Adrenal gland (tissue), 19 donors: ENCODE measurements at places on chromosomes 13 and 19.
A peak's percentile ranks its signal among the peaks of the same experiment; 100 is the strongest.

- H3K4me3 ChIP-seq = no peak overlapping the region
- no peaks in the 10 kb centered on the region for H3K27me3 ChIP-seq
- H3K36me3 ChIP-seq = no peaks in the 10 kb centered on the region
- H3K27ac ChIP-seq = no peak overlapping the region
- H3K4me1 ChIP-seq = no peaks in the 10 kb centered on the region
Observed at GRCh38 chr19:8023371-8023770, 17.9 kb upstream of the ELAVL1 start.

DNA sequence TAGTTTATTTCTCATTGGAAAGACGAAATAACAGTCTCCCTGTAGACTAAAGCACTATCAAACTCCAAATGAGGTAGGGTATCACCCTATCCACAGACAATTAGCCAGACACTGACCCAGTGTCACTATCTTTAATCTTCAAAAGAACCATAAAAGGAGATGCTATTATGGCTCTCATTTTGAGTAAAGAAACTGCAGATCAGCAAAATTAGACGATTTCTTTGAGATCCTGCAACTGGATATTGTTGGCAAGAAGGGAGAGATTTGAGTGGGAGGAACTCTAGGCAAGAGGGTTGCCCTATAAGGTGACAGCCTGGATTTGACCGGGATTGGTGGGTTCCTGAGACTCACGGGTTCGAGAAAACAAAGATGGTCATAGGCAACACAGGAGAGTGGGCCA, 71.2 kb downstream of the PCDH9 start:
- no peaks in the 10 kb centered on the region for H3K27me3 ChIP-seq
- DNase-seq = no peak
- no peaks in the 10 kb centered on the region for H3K36me3 ChIP-seq
- no peaks in the 10 kb centered on the region for H3K4me1 ChIP-seq
- H3K4me3 ChIP-seq = no peak overlapping the region

DNA sequence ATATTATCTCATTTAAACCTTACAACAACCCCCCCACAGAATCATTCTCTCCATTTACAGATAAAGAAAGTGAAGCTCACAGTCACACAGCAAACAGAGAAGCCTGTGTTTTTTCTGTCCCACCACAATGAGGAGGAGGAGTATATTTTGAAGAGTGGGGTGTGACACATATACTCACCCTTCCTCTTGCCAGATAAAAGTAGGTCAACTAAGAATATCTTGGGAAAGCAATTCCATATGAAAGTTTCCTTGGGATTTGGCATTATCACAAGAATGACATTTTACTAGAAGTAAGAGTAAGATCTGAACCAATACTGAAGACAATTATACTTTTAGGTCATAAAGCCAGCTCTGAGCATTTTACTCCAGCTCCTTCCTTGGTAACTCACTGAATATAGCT, 287.5 kb upstream of the HTR2A start:
- DNase-seq = no peak
- no peak overlapping the region for H3K27ac ChIP-seq
- no peak overlapping the region for H3K4me3 ChIP-seq
- no peaks in the 10 kb centered on the region for H3K36me3 ChIP-seq
- H3K27me3 ChIP-seq = no peaks in the 10 kb centered on the region

GRCh38 chr19:17235971-17236777, 9.5 kb downstream of the NR2F6 start:
- peak overlapping the region; percentile 89 for H3K27ac ChIP-seq
- no peaks in the 10 kb centered on the region for H3K27me3 ChIP-seq
- H3K4me3 ChIP-seq = no peak overlapping the region
- no peak for DNase-seq

DNA sequence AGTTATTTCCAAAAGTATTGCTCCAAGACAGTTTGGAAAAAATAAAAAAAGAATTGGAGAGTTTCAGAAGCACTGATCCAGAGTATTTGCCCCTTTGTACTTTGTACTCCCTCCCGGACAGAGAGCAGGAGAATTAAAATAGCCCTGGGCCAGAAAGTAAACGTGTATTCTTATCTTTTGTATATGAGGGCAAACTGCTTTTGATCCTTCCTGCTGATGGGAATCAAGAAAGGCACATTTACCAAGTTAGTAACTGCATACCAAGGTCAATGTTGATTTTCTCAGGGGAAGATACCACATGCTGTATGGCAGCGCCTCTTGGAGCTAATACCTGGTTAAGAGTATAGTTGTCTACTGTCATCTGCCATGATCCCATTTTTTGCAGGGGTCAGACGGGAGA, 10.9 kb upstream of the RB1 start:
- no peaks in the 10 kb centered on the region for H3K4me1 ChIP-seq
- no peak for DNase-seq
- no peak overlapping the region for H3K27ac ChIP-seq
- H3K27me3 ChIP-seq = no peaks in the 10 kb centered on the region

- no peak for DNase-seq
- no peaks in the 10 kb centered on the region for H3K36me3 ChIP-seq
- no peaks in the 10 kb centered on the region for H3K4me1 ChIP-seq
- peak overlapping the region; percentile 18 for H3K27ac ChIP-seq
- H3K4me3 ChIP-seq = no peak overlapping the region
Observed at GRCh38 chr19:37361994-37362393, 8.9 kb upstream of the ZNF527 start.

- H3K4me1 ChIP-seq = peaks cover 56% of the 10 kb centered on the region
- H3K27me3 ChIP-seq = no peaks in the 10 kb centered on the region
- DNase-seq = no peak
- no peak overlapping the region for H3K4me3 ChIP-seq
- no peaks in the 10 kb centered on the region for H3K36me3 ChIP-seq
- peak overlapping the region; percentile 67 for H3K27ac ChIP-seq
Observed at GRCh38 chr13:114067886-114068651, 64.4 kb downstream of the RASA3 start.

DNA sequence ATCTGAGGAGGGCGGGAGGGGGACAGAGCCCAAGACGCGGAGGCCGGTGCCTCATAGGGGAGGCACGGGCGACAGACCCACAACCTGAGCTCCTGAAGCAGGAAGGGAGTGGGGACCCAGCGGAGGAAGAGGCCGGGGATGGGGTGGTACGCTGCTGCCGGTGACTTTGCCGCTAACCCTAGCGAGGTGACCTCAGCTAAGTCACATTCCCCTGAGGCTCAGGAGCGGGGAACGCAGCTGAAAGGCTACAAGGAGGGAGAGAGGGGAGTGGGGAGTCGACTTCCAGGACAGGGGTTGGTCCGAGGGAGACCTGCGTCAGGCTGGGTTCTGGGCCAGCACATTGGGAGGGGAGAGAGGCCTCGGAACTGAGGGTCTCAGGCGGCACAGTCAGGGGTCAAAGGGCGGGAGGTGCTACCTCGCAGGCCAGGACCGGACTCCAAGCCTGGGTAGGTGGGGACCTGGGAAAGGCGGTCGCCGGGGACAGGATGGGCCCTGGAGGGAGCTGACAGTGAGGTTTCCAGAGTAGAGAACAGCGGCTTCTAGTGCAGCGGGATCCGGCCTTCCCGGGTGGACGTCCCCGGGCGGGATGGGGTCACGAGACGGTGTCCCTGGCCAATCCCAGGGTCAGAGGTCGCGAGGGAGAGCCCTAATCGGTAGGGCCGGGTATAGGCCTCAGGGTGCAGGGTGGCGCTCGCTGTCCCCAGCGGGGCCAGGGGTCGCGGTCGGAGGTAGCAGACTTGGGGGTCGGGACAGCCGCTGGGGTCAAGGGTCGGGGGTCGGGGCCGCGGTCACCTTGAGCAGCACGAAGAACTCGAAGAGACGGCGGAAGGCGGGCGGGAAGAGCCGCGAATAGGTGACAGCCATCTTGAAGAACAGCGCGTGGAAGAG, 699 bp downstream of the TMEM259 start:
- H3K27ac ChIP-seq = no peak overlapping the region
- H3K36me3 ChIP-seq = no peaks in the 10 kb centered on the region
- no peaks in the 10 kb centered on the region for H3K27me3 ChIP-seq
- peak overlapping the region; percentile 62 for H3K4me3 ChIP-seq

DNA sequence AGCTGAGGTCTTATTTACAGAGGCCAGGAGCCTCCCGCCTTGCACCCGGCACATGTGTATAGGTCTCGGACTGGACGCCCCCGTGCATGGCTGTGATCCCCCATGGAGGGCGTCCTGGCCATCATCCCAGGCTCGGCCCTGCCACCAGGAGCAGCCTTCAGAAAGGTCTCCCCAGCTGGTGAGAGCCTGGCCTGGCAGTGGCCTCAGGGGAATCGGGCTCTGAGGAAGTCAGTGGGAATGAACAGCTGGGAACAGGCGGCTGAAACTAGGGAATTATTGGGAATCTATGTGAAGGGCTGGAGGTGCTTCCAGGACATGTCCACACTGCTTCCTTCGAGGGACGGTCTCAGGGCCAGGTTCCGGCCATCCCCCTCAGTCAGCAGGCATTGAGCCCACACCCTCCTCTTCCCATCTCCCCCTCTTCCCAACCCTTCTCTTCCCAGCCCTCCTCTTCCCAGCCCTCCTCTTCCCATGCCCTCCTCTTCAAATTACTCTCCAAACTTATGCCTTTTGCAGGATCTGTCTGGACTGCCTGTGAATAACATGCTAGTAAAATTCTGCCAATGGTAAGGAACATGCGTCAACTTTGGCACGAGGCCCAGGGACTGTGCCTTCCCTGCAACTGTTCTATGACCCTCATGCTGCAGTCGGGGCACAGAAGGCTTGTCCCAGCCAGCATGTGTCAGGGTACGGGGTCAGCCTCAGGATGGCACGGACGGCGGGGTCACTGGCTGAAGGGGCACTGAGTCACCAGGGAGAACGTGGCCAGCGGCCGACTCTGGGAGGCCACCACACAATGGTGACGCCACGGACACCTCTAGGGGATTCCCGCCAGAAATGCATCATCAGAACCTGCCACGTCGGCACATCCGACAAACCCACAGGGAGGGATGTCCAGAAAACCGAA, 24.2 kb upstream of the C13orf46 start:
- no peak for DNase-seq
- H3K27ac ChIP-seq = peak overlapping the region; percentile 49
- no peaks in the 10 kb centered on the region for H3K36me3 ChIP-seq
- no peak overlapping the region for H3K4me3 ChIP-seq
- H3K27me3 ChIP-seq = no peaks in the 10 kb centered on the region
- no peaks in the 10 kb centered on the region for H3K4me1 ChIP-seq

- no peak within 1 kb of the TSS for H3K27ac ChIP-seq
- H3K36me3 ChIP-seq = no peaks in the 10 kb centered on the region
- peaks cover 20% of the 10 kb centered on the region for H3K4me1 ChIP-seq
- H3K4me3 ChIP-seq = no peak within 1 kb of the TSS
- DNase-seq = no peak
Observed at GRCh38 chr13:52848455-52849195, at the start of gene PCDH8. PCDH8 (minus strand) TSS chr13:52848640; CDS start chr13:52848436, 204 bp downstream.
